Airway epithelial cell (primary cell): ENCODE measurements at places on chromosomes 6 and 20. TPM values are rescaled to one million over a fixed set of nuclear protein-coding genes. Genes with fewer than 3 reads are reported as not detected.

Gene FAM217A
- total RNA-seq: not detected in 2 replicates

Gene EDN1
- total RNA-seq: 8.1 and 8.6 TPM in 2 replicates

Gene ZCCHC3
- total RNA-seq: 13.0 and 14.3 TPM in 2 replicates

Gene TDRD6
- total RNA-seq: under 0.01 TPM in 1 of 2 replicates, not detected in the other

Gene ASIP
- total RNA-seq: not detected in 2 replicates

Gene TBX18
- 0.42 TPM in 1 of 2 replicates, not detected in the other for total RNA-seq

Gene SLC22A3
- total RNA-seq: 2.2 and 2.3 TPM in 2 replicates

Gene HNF4A
- total RNA-seq: not detected in 2 replicates
